ENCODE measurements at places on chromosomes 6 and 20.

DNA sequence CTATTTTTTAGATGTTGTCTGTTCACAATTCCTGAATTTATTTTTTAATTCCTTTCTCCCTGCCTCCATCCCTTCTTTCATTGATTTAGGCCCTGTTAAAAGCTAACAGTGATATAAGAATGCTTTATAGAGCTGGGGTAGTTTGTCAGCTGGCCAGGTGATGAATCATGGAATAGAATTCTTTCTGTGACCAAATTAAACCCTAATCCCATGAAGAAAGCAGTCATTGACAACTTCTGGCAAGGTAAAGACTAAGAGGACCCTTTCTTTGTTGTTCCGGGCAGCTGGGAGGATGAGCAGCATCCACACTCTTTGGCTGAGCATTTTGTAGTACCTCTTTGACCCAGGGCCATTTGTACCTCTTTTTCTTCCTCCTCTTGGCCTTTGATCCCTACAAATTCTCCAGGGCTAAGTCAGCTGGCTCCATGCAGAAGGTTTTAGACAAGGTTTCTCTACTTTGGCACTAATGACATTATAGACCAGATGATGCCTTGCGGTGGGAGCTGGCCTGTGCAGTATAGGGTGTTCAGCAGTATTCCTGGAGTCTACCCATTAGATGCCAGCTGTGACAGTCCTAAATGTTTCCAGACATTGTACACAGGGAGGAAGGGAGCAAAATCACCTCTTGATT, 102.9 kb downstream of the SLX4IP start:
- no peaks in the 10 kb centered on the region for H3K36me3 ChIP-seq
- peaks cover 37% of the 10 kb centered on the region for H3K4me1 ChIP-seq
- no peak overlapping the region for H3K4me3 ChIP-seq
- H3K27me3 ChIP-seq = no peaks in the 10 kb centered on the region

- no peaks in the 10 kb centered on the region for H3K4me1 ChIP-seq
- H3K4me3 ChIP-seq = no peak overlapping the region
- peaks cover 12% of the 10 kb centered on the region for H3K36me3 ChIP-seq
- H3K27me3 ChIP-seq = no peaks in the 10 kb centered on the region
These were observed 35.9 kb upstream of the C20orf144 start for GRCh38 chr20:33626190-33626589.

DNA sequence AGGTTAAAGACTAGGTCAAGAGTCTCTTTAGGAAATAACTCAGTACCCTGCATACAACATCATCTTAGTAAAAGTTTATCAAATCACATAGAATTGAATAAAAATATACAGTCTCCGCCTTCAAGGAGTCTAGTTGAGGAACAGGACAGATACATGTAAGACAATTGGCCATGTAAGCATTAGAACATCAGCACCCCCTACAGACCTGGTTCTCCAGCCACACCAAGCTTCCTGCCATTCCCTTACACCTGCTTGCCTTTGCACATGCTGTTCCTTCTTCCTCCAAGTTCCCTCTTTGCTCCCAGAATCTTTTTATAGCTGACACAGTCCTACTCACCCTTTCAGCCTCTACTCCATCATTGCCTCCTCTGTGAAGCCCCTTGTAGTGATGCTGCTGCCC, 187.8 kb upstream of the LRFN2 start:
- peaks cover 22% of the 10 kb centered on the region for H3K4me1 ChIP-seq
- H3K36me3 ChIP-seq = no peaks in the 10 kb centered on the region
- no peak for DNase-seq
- H3K27me3 ChIP-seq = no peaks in the 10 kb centered on the region
- no peak overlapping the region for H3K27ac ChIP-seq

- peaks cover 6% of the 10 kb centered on the region for H3K36me3 ChIP-seq
- H3K4me3 ChIP-seq = no peak overlapping the region
- 0 out of 2 replicates have a peak, but pooled peaks cover 3% of the 10 kb centered on the region for H3K4me1 ChIP-seq
These were observed 249.5 kb downstream of the ZFAND3 start for GRCh38 chr6:38068854-38069590.

Data from GM23248 (cell line).